Stimulated activated CD8-positive, alpha-beta memory T cell treated with anti-CD3 and anti-CD28 coated beads, Interleukin-4, amount 100 ng/mL, for 4 hours (primary cell): ENCODE measurements at places on chromosomes 2 and 18.

DNA sequence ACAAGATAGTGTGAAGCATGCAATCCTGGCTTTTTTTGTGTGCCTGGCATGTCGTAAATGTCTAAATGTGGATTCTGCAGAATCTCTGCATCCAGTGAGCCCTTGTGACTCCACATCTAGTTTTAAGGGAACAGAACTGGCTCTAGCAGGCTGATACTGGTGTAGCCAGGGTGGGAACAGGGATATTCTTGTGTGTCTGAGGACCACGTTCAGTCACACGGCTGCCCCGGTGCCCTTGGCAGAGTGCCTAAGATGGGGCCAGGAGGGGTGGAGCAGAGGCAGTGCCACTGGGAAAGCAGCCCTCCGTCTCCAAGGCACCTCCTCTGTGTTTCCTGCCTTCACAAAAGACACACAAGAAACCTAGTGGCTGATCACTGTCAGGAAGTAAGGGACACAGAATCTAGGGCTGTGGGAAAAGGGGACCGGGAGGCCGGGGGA, 91.5 kb upstream of the PARD3B start:
- DNase-seq = no peak

- DNase-seq = no peak
Observed at GRCh38 chr2:109129356-109129920, 433 bp downstream of the SH3RF3 start.

GRCh38 chr2:176121190-176122051, 1.1 kb upstream of the HOXD9 start:
- no peak for DNase-seq

DNA sequence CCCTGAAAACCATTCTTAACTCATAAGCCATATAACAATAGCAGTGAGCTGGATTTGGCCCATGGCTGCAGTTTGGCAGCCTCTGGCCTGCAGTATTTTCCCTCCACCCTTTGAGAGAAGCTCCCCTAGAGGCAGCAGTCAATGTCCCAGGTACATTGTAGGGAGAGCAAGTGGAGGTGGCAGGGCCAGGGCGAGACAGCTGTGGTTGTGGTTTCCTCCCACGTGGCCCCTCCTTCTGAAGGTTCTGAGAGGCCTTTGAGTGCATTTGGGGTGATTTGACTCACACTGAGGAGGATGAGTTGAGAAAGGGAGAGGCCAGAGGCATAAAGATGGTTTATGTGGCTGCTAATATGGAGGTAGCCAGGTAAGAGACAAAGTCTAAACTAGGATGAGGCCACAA, 45.5 kb upstream of the LDAH start:
- peak; percentile 7 for DNase-seq

DNA sequence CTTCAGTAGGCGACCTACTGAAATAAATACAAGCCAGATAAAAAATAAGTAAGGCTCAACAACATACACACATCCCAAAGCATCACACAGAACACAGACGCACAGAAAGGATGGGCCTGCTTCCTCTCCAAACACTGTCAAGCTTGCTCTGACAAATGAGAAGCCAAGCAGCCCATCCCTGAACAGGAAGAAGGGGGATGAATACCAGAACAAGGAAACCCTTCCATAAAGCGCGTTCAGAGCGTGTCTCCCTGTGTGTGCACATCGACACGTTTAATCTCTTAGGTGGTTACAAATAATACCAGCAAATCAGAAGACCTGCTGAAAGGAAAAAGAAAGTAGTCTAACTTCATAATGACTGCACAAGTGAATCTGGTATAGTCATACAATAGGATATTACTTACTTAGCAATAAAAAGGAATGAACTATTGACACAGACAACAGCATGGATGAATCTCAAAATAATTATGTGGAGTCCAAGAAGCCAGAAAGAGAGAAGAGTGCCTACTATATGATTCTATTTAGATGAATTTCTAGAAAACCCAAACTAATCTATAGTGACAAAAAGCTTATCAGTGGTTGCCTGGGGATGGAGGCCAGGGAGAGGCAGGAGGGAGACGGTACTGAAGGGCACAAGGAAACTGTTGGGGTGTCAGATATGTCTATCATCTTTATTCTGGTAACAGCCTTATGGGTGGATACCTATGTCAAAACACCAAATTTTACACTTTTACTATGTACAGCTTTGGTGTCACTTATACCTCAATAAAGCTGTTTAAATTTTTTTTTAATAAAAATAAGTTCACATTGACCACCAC, 26.8 kb downstream of the MBOAT2 start:
- no peak for DNase-seq

DNA sequence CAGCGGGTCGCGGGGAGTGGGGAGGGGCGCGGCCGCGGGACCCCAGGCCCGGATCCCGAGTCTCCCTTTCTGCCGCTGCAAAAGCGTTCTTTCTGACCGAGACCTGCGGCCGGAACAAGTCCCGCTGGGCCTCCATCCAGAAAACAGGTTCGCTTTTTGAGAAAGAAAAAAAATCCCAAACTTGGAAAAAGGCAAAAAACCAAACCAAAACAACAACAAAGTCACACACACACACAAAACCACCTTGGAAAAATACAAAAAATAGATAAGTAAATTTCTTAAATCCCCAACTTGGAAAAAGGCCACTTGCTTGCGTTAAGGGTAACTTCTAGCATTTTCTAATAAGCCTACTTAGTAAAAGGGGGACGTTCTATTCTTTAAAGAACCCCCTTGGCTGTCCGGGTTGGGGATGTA, 250 bp upstream of the CHST10 start:
- no peak for DNase-seq

GRCh38 chr2:148987286-148987685, 51.2 kb upstream of the LYPD6B start:
- DNase-seq = no peak

DNA sequence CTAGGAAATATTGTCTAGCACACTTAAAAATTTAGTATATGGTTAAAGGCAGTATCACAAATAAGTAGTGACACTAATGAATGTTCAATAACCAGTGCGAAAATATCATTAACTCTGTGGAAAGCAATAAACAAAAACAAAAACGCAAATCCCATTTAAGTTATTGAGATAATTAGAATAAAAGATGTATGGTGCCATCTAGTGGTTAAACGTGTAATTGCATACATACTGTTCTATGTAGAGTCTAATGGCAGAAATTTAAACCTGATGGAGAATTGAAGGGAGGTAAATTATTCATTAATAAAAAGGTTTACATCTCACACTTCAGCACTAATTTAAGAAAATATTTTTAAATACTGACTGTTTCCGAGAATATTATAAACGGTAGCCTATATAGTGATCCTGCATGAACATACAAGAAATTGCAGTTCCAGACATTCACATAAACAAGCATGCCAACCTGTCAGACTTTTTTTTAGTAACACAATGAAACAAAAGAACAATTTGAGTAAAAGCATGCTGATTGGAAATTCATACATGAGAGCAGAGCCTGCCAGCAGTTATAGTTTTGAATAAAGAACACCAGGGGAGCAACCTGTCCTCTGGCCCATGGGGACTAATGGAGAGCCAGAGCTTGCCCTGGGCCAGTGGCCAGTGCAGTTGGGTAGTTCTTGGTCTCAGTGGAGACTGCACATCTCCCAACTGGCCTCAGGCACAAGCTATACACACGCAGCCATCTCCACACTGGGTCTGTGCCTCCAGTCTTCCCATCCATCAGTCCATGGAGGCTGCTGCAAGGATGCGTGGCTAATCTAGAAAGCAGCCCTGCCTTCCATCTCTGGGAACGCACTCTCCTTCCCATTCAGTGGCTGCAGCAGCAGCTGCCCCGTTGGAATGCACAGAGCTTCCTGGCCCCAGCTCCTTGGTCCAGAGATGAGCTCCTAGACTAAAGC, 28.0 kb downstream of the GCG start:
- no peak for DNase-seq

GRCh38 chr18:61203151-61203550, 130.1 kb upstream of the CDH20 start:
- DNase-seq = no peak

GRCh38 chr2:151264157-151264825, 2.6 kb upstream of the RBM43 start:
- DNase-seq = no peak

- DNase-seq = no peak
Observed at GRCh38 chr2:96085541-96086355, 30.6 kb downstream of the ADRA2B start.

DNA sequence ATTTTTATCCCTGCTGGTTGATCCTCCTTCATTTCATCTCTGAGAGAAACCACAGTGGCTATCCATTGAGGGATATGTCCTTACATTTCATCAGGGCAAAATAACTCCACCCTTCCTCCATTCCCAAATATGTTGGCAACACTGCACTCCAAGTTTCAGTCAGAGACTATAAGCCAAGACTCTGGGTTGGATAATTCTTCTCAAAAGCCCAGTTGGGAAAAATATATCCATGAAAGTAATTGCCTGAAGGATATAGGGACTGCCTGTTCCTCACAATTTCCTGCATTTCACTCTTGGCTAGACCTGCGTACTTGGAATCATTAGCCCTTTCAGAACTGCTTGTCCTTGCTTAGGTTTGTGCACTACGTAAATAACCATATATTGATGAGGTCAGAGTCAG, 27.9 kb upstream of the EPB41L3 start:
- DNase-seq = no peak

DNA sequence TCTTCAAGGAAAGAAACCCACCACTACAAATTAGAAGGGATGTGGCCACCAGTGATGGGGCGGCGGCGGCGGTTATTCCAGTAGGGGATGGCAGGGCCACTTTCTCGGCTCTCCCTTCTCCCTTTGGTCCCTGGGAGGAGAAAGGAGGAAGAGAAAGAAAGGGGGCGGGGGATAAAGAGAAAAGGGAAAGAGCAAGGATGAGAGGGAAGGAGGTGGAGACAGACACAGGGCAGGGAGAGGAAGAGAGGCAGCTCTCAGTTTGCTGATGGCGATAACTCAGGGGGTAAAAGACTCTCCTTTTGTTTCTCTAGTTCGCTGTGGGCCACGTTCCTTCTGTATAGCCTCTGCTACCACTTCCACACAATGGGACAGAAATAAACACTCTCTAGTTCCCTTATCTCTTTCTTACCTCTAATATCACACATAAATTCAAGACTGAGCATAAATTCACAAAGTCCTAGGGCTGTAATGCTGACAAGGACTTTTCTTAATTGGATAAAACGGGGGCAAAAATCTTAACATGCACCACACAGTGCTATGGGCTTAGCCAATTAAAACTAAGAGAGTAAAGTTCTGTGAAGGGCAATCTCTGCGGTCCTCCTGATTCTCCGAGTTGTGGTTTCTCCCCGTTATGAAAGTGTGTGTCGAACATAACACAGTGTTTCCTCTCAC, 14.6 kb downstream of the SFT2D3 start:
- DNase-seq = no peak

DNA sequence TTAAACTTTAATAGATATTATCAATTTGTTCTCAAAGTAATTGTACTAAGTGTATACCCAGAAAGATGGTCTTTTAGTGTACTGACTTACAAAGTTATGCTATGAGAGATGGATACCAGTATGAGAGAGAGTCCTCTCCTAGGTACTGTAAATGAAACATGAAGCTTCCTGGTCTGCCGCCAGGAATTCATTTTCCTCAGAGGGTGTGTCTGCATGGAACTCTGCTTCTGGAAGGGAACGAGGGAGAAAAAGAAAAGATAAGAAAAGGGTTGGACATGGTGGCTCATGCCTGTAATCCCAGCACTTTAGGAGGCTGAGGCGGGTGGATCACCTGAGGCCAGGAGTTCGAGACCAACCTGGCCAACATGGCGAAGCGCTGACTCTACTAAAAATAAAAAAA, 2.2 kb upstream of the SSB start:
- DNase-seq = no peak

DNA sequence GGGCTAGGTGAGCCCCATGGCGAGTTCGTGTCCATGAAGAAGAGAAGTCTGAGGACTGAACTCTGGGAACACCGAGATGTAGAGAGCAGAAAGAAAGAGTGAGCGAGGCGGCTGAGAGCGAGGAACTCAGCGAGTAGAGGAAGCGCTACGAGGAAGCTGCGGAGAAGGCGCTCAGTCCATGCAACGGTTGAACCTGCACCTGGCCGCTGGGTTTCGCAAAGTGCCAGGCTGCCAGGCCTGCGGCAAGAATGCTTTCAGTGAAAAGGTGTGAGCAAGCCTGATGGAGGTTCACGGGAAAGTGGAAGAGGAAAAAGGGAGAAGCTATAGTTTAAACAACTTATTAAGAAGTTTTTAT, 251.0 kb upstream of the TMEM200C start:
- no peak for DNase-seq

- DNase-seq = no peak
Observed at GRCh38 chr2:175575346-175576258, 394.1 kb upstream of the ATP5MC3 start.

DNA sequence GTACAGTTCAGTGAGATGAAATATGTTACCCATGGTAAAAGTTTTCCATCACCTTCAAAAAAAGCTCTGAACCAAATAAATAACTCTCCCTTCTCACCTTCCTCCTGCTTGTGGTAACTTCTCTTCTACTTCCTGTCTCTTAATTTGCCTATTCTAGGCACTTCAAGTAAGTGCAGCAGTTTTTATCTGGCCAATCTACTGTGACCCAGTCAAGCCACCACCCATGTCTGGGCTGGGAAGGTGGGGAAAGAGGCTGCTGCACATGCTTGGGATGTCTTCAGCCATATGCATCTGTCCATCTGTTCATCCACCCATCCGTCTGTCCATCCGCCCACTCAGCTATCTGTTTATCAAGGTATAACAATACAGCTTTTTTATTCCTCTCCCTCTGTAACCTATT, 31.6 kb downstream of the ZNF532 start:
- DNase-seq = no peak

DNA sequence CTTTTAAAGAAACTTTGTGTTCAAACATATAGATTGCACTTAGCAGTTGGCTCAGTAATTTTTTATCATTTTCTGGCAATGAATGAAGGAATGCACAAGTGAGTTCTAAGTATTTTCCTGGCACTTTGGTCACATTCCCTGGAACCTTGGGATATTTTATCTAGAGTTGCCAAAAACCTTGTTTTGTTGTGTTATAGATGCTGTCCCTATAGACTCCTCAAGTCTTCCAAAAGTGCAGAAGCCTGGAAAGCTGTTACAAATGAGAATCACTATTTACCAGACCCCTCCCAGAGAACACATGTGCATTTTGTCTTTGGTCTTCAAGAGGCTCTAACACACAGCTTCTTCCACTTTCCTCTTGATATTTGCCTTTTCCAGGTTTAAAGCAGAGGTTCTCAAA, 108.3 kb downstream of the RND3 start:
- DNase-seq = no peak

- no peak for DNase-seq
Observed at GRCh38 chr2:216306868-216307267, 65.4 kb downstream of the MARCHF4 start.

DNA sequence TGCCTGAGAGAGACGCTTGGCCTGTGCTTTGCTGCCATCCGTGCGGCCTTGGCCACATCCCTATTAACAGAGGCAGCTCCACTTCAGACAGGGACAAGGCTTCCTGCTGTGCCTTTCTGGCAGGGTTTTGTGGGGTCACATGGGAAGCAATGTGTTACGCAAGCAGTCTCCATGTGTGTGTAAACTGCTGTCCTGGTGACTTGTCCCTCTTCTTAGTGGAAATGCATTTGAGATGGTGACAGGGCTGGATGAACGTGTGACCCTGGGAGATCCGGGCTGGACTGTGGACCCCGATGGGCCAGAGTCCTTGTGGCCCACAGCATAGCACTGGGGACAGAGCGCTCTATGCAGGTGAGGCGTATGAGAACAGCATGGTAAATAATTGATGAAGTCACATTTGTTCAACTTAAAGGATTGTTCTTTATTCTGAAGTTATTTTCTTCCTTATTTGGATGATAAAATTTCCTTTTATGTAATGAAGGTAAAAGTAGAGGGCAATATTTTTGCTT, 23.2 kb downstream of the ASB1 start:
- DNase-seq = no peak

- no peak for DNase-seq
Observed at GRCh38 chr2:229178117-229178516, 93.0 kb downstream of the PID1 start.
